ENCODE measurements at places on chromosomes 7 and 10.
A peak's percentile ranks its signal among the peaks of the same experiment; 100 is the strongest.

GRCh38 chr10:32379318-32379949, 32.5 kb upstream of the EPC1 start:
- H3K27ac ChIP-seq, result no peak overlapping the region
- H3K27me3 ChIP-seq, result no peaks in the 10 kb centered on the region
- no peak overlapping the region for H3K4me3 ChIP-seq
- peaks cover 11% of the 10 kb centered on the region for H3K4me1 ChIP-seq

GRCh38 chr10:72009425-72010081, 45.4 kb downstream of the CHST3 start:
- H3K27ac ChIP-seq, result no peak overlapping the region
- H3K4me1 ChIP-seq, result peaks cover 2% of the 10 kb centered on the region
- no peak overlapping the region for H3K4me3 ChIP-seq
- H3K27me3 ChIP-seq, result no peaks in the 10 kb centered on the region
- no peaks in the 10 kb centered on the region for H3K36me3 ChIP-seq

DNA sequence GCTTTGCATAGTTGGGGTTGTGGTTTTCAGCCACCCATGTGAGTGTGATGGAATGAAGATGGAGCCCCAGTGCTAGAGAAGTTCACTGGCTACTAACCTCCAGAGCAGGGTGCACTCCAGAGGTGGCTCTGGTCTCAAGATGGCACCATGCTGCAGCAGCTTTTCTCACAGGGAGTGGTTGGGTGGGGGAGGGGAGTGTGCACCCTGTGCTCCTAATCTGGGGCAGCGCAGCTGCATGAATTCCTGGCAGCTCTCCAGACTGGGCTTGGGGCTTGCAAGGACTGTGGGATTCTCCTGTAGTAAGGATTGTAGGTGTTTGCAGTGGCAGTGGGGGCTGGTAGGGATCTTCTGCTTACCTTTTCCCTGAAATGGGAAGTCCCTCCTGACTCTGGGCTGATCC, 23.7 kb downstream of the PHTF2 start:
- no peak for DNase-seq
- H3K27ac ChIP-seq, result no peak overlapping the region
- peaks cover 6% of the 10 kb centered on the region for H3K36me3 ChIP-seq
- no peaks in the 10 kb centered on the region for H3K27me3 ChIP-seq
- H3K4me3 ChIP-seq, result peak overlapping the region; percentile 10
- H3K4me1 ChIP-seq, result peaks cover 18% of the 10 kb centered on the region

DNA sequence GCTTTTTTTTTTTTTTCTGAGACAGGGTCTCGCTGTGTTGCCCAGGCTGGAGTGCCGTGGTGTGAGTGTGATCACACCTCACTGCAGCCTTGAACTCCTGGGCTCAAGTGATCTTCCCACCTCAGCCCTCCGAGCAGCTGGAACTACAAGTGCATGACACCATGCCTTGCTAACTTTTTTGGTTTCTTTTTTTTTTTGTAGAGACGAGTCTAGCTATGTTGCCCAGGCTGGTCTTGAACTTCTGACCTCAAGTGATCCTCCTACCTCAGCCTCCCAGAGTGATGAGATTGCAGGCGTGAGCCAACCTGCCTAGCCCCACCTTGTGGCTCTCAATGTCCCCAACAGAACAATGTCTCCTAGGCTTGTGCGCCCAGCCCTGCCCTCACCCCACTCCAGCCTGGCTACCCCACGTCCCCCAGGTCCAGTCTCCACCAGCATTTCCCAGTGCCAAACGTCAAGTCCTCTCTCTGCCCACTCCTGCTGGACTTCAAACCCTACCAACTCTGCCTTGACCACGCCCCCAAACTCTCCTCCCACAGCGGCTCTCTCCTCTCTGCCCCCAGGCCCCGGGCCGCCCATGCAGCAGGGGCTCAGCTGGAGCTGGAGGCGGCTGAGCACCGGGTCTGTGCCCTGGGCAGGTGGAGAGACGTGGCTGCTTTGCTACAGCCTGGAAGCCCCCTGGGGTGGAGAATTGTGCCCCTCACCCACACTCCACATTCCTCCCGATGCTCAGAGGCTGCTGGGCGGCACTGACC, 18.9 kb downstream of the BHLHA15 start:
- H3K4me3 ChIP-seq, result no peak overlapping the region
- DNase-seq, result no peak
- H3K36me3 ChIP-seq, result no peaks in the 10 kb centered on the region
- H3K4me1 ChIP-seq, result no peaks in the 10 kb centered on the region
- no peaks in the 10 kb centered on the region for H3K27me3 ChIP-seq

DNA sequence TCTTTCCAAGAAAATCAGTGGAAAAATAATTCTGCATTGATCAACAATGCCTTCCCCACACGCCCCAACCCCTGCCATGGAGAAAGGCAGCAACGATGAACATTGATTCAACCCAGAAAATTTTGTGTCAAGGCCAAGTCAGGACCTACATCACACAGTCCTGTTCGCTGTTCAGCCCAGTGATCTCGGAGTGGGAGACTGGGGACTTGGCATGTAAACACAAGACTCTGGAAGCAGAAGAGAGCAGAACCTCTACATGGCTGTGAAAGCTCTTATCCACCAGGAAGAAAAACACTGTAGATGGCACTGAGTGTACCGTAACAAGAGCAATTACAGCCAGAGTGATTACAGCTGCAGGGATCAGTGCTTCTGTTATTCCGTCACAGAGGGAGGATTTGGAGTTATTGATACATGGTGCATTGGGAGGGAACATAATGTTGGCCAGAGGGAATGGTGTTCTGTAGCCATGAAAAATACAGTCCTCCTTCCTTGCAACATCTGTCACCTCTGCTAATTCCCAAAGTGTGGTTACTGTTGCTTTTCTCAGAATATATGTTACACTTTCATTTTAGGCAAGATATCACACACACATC, 136.6 kb downstream of the IQUB start:
- H3K4me3 ChIP-seq, result no peak overlapping the region
- no peak for DNase-seq
- no peak overlapping the region for H3K27ac ChIP-seq
- no peaks in the 10 kb centered on the region for H3K4me1 ChIP-seq

DNA sequence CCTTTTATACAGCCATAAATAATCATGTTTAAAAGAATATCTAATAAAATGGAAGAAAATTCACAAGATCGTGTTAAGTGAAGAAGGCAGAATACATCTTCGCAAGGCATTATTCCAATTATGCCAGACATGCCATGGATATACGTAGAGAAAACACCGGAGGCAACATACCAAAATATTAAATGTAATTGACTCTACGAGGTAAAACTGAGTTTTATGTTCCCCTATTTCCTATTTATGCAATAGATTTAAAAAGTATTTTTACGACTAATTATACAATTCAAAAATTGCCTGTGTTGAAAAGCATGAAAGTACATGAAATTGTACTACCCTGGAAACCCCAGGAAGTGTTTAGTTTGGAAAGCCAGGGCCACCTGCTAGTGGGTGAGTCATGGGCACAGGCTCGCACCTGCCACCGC, 936 bp upstream of the REPIN1 start:
- H3K27me3 ChIP-seq, result no peaks in the 10 kb centered on the region
- H3K27ac ChIP-seq, result peak overlapping the region; percentile 90
- H3K4me3 ChIP-seq, result peak overlapping the region; percentile 97
- no peaks in the 10 kb centered on the region for H3K36me3 ChIP-seq
- DNase-seq, result no peak

DNA sequence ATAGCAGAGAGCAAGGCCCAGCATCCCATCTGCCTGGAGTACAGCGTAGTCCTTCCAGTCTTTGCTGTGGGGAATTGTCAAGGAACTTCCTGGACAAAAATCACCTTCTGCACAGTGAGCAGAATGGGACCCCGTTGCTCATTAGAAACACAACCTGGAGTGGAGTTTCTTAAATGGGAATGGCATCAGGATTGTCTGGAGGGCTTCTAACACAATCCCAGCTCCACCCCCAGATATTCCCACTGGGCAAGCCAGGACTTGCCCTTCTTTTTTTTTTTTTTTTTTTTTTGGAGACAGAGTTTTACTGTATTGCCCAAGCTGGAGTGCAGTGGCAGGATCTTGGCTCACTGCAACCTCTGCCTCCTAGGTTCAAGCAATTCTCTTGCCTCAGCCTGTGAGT, 356.4 kb downstream of the GALNT17 start:
- no peak overlapping the region for H3K27ac ChIP-seq
- H3K36me3 ChIP-seq, result no peaks in the 10 kb centered on the region
- no peak for DNase-seq

GRCh38 chr10:98323221-98324164, 55.5 kb upstream of the LOXL4 start:
- no peaks in the 10 kb centered on the region for H3K36me3 ChIP-seq
- no peak overlapping the region for H3K27ac ChIP-seq
- H3K4me1 ChIP-seq, result no peaks in the 10 kb centered on the region
- peaks cover 29% of the 10 kb centered on the region for H3K27me3 ChIP-seq
- no peak overlapping the region for H3K4me3 ChIP-seq

GRCh38 chr7:152683297-152683696, 7.4 kb upstream of the XRCC2 start:
- no peaks in the 10 kb centered on the region for H3K4me1 ChIP-seq
- H3K36me3 ChIP-seq, result no peaks in the 10 kb centered on the region
- H3K27me3 ChIP-seq, result no peaks in the 10 kb centered on the region
- no peak for DNase-seq

- no peak for DNase-seq
- H3K36me3 ChIP-seq, result no peaks in the 10 kb centered on the region
- H3K27ac ChIP-seq, result no peak overlapping the region
- no peaks in the 10 kb centered on the region for H3K4me1 ChIP-seq
- peaks cover 12% of the 10 kb centered on the region for H3K27me3 ChIP-seq
Observed at GRCh38 chr7:137592232-137592896, 248.8 kb upstream of the PTN start.

- no peak overlapping the region for H3K4me3 ChIP-seq
- no peaks in the 10 kb centered on the region for H3K4me1 ChIP-seq
- DNase-seq, result no peak
- no peak overlapping the region for H3K27ac ChIP-seq
- no peaks in the 10 kb centered on the region for H3K27me3 ChIP-seq
- no peaks in the 10 kb centered on the region for H3K36me3 ChIP-seq
Observed at GRCh38 chr10:86108696-86109095, 257.9 kb downstream of the GRID1 start.

DNA sequence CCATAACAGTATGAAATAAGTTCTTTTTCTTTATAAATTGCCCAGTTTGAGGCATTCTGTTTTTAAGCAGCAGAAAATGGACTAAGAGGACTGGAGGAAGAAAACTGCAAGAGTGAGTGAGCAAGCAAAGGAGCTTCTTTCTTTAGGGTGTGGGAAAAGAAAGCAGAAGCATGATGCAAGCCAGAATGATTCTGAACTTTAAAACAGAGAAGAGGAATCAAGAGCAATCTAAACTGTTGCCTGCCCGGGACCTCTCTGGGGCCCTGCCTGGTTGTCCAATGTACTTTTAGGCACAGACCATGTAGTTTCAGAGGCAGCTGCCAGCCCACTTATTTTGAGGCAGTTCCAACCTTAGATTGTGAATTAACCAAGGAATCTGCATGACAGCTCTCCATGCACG, 186.3 kb downstream of the PLPP4 start:
- H3K4me1 ChIP-seq, result no peaks in the 10 kb centered on the region
- no peaks in the 10 kb centered on the region for H3K36me3 ChIP-seq
- no peak overlapping the region for H3K27ac ChIP-seq
- no peak overlapping the region for H3K4me3 ChIP-seq
- peaks cover 11% of the 10 kb centered on the region for H3K27me3 ChIP-seq
- no peak for DNase-seq

GRCh38 chr10:12390733-12391132, 41.4 kb downstream of the CAMK1D start:
- DNase-seq, result no peak
- H3K27me3 ChIP-seq, result no peaks in the 10 kb centered on the region
- H3K27ac ChIP-seq, result peak overlapping the region; percentile 66
- H3K4me1 ChIP-seq, result peaks cover 31% of the 10 kb centered on the region
- no peak overlapping the region for H3K4me3 ChIP-seq
- H3K36me3 ChIP-seq, result peaks cover 2% of the 10 kb centered on the region
